Activated T-cell treated with anti-CD3 and anti-CD28 coated beads, Interleukin-2, amount 50 U/mL, for 72 hours (primary cell): ENCODE measurements at places on chromosomes 4 and X.

DNA sequence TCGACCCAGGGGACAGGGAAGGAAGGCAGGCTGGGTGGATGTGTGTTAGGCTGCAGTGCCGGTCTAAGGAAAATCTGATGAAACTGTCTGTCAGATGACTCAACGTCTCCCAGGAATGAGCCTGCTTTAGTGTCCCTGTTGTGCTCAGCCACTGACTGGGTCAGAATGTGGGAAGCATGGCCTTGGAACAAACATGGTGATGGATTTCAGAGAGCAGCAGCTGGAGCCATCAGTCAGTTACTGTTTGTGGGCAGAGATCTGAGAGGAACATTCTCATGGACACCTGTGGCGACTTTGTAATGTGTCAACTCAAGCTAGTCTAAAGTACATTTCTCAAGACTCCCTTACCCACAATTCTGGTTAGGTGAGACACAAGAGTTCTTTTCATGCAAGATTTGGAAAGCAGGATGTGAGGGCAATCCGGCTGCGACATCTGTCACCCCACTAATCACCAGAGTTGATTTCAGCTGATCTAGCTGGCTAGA, 63.2 kb downstream of the ANAPC10 start:
- no peak for DNase-seq

DNA sequence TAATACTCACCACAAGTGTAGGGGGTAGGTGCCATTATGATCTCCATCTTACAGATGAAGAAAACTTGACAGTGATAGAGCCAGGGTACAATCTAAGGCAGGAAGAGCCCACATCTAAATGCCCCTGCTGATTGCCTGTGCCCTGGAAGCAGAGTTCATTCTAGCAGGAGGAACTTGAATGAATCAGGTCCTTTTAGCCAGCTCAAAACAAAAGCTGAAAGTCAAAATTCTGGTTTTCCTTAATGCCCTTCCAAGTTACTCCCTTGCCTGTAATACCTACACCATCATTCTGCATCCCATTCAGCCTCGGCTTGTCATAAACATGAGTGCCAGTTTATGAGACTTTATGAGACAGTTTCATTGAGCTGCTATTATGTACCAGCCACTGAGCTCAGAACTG, 89.6 kb downstream of the SCD5 start:
- DNase-seq = no peak

- DNase-seq = no peak
Measured at GRCh38 chr4:104905546-104905945, 241.1 kb upstream of the TET2 start.

GRCh38 chr4:76883147-76883546, 14.8 kb downstream of the SOWAHB start:
- no peak for DNase-seq

- DNase-seq = no peak
Measured at GRCh38 chrX:81206476-81206875, 4.6 kb downstream of the SH3BGRL start.

GRCh38 chrX:21741364-21741763, 16.6 kb downstream of the SMPX start:
- no peak for DNase-seq

DNA sequence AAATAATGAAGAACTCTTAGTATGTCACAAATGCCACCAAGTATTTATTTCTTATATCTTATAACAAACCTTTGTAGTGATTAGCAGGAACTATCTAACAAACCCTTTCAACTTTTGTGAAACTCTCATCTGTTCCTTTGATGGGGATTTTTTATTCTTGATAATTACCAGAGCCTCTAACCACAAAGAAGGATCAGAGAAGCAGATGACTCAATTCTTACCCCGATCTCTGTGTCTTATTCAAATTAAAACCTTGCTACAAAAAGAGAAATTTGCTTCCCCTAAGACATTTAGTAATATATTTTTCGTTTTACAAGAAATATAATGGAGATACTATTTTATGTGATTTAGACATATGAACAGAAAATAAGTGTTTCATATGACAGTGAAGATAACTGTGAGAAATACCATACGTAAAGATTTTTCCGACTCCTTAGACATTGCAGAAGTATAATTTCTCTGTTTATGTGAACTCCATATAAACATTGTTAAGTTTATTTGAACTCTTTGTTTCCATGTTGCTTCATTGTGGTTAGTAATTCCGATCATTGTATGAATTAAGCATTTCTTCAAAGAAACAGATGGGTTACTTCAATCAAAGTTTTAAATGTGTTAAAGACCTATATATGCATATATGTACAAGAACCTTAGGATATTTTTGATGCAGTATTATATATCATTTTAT, 205.4 kb downstream of the CFAP299 start:
- no peak for DNase-seq

DNA sequence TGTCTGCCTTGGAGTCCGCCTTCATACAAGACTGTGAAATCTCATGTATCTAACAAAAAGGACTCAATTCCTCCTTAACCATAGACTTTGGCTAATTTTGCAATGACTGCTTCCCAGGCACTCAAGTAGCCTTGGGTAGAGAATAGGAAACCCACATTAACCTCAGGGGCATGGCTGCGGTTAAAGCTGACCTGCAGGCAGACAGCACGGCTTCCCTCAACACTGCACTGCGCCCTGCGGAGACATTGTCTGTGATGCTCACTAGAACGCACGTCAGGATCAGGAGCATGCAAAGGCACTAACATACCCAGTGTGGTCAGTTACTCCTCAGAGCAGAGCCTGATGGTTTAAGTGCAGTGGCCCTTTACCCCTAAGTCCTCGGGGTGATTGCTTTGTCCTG, 10.3 kb upstream of the GPR143 start:
- no peak for DNase-seq

DNA sequence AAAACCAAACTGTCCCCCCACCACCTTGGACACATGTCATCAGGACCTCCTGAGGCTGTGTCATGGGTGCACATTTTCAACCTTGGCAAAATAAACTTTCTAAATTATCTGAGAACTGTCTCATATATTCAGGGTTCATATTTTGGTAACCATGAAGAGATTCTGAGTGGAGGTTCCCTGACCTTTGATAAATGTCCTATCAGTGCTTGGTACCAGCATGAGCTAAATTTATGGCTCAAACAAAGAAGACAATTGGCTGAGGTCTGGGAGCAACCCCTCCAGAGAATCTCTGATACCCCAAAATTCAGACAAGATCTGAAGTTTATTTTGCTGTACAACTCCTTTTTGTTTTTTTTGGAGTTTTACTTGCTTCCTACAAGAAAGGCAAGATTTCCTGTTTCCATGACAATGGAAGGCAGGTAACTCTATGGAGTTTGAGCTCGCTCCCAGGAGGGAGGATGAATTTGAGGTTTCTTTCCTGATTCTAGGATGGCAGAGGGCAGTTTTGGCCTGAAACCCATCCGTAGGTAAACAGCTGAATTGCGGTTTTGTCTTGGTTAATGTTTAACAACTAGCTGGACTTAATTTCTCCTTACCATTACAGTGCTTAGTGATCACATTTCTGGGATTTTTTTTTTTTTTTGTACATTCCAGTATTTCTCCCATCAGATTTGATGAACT, 14.5 kb downstream of the UGT2B15 start:
- DNase-seq = no peak

DNA sequence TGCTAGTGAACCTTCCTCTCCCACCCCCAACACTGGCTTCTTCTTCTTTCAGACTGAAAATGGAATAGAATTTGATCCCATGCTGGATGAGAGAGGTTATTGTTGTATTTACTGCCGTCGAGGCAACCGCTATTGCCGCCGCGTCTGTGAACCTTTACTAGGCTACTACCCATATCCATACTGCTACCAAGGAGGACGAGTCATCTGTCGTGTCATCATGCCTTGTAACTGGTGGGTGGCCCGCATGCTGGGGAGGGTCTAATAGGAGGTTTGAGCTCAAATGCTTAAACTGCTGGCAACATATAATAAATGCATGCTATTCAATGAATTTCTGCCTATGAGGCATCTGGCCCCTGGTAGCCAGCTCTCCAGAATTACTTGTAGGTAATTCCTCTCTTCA, 14.7 kb downstream of the TNMD start:
- DNase-seq = no peak
